ENCODE measurements at places on chromosomes 4 and X. TPM values are rescaled to one million over a fixed set of nuclear protein-coding genes. Genes with fewer than 3 reads are reported as not detected.
A peak's percentile ranks its signal among the peaks of the same experiment; 100 is the strongest.

GRCh38 chr4:16000708-16001483 is 37.9 kb upstream of the FGFBP2 start:
- DNase-seq = no peak

DNA sequence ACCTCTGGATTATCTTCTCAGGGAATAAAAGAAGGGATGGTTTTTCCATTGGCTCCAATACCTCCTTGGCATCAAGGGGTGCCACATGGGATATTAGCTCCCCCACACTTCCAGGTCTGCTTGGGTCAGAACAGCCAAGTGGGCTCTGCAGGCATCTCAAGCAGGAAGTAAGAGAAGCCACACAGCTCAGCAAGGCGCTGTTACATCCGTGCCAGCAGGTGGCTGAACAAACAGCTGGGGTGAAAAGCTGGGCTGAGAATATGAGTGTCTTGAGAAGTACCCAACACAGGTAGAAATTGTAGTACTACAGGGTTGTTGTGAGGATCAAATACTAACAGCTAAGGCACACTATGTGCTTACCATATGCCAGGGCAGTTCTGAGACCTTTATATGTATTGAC is 76.7 kb upstream of the TMEM150C start:
- DNase-seq = peak; percentile 3

DNA sequence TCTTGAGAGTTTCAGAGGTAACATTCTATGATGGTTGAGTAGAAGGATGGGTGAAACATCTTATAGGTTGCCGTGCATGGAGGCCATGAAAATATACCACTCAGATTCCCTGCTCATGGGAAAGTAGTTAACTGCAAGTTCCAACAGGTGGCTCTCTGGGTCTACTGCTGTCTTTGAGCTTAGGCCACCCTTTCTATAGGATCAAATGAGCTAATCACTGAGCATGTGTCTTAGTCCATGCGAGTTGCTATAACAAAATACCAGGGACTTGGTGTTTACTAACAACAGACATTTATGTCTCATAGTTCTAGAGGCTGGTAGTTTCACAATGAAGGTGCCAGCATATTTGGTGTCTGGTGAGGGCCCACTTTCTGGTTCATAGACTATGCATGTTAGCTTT is 144.8 kb upstream of the UNC5C start:
- peak; percentile 4 for DNase-seq

- no peak for DNase-seq
Measured at GRCh38 chr4:5209862-5210261, 158.6 kb downstream of the STK32B start.

GRCh38 chrX:133269168-133269567 is 51.0 kb upstream of the TFDP3 start:
- DNase-seq = no peak

DNA sequence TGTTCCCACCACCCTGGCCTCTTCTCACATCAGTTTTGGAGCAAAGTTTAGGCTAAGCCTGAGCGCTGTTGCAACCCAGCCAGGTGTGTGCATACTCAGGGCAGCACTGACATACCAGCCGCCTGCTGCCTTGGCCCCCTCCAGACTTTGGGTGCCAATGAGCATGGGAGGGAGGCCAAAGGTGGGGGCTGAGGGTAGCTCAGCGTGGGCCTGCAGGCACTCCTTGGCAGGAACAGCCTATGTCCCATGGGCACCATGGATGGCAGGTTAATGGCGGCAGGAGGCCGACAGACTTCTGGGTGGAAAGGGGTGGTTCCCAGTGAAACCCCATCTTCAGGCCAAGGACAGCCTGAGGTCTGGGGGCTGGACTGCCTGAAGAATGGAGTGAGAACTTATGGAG is 462.2 kb downstream of the ADGRL3 start:
- no peak for DNase-seq

- DNase-seq = peak; percentile 14
Measured at GRCh38 chr4:4888695-4889094, 29.2 kb downstream of the MSX1 start.

GRCh38 chrX:41720125-41720779 is 3.7 kb upstream of the GPR82 start:
- DNase-seq = peak; percentile 29

GRCh38 chr4:5708449-5709206 is at the start of gene EVC2:
TSS of gene EVC2 (minus strand) at chr4:5708559. CDS start at chr4:5708513, 46 bp downstream.
- no peak for DNase-seq

GRCh38 chrX:74902806-74903205 is 22.4 kb downstream of the NEXMIF start:
- DNase-seq = no peak

DNA sequence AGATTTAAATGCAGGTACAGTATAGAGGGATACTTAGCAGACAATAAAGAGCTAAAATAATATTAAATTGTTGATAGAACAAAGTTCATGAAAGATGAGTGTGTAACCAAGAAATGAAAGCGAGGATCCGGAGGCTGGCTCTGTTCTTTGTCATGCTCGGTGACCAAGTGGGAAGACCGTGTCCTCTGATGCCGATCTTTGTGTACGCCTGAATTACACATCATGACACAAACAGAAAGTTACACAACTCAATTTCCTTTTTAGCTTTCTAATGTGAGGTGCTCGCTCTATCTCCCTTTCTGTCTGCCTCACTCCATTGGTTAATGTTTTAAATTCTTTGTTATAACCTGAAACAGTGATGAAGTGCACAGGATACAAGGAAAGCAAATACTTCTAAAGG is 114.8 kb upstream of the NEIL3 start:
- DNase-seq = no peak

- DNase-seq = peak; percentile 22
Measured at GRCh38 chr4:175109933-175110332, 191.8 kb downstream of the ADAM29 start.

DNA sequence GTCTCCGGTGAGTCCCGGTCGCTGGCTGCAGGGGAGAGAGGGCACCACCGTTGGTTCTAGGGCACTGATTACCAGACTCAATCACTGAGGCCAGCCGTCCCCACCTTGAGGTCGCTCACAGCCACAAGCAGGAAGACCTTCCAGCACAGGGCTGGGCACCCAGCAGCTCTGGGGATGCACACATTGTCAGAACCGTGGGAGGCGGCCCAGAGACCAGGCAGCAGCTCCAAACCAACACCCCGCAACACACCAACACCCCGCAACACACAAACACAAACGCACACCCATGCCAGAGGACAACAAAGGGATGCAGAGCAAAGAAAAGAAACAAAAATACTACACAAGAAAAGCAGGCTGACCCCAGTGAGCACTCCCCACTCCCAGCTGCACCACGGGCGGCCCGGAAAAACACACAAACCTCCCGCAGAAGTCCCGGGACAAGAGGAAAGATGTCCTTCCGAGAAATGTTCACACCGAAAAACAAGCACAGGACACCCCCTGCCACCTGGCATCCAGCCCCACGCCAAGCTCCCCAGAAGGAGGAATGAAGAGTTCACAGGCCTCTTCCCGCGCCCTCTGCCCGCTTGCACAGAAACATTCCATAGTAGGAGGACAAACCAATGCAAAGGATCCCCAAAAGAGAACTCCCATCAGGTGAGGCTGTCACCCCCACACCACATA is 3.2 kb downstream of the HMX1 start:
- no peak for DNase-seq

- no peak for DNase-seq
Measured at GRCh38 chr4:57162499-57163019, 52.4 kb upstream of the IGFBP7 start.

DNA sequence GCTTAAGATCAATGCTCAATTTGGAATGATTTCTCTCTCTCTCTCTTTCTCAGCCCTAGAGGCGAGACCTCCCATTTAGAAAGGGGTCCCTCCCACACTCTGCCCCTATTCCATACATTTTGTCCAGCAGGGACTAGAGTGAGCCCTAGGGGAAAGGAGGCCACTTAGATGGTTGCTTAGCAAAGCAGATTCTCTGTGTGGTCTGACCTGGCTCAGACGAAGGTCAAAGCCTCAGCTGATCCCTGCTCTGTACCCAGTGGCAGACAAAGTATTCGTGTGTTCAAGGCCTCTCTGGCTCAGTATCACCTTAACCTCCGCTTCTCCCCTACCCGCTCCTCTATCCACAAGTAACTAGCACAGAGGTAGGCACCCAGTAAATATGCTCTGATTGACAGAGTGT is 78.4 kb downstream of the HPRT1 start:
- DNase-seq = no peak

DNA sequence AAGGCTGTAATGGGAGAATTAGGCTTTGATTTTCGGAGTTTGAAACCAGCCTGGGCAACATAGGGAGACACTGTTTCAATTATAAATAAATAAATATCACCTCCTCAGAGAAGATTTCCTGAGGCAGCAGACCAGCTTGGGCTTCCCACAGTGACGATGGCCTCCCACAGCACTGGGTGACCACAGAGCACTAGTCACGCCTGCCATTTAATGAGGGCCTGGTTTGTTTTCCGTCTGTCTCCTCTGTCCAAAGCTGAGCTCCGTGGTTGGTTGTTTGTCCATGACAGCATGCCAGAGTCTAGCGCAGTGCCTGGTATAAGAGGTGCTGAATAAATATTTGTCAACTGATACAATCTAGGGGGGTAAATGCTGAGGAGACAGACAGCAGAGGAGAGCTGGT is 10.4 kb upstream of the PDGFRA start:
- no peak for DNase-seq

DNA sequence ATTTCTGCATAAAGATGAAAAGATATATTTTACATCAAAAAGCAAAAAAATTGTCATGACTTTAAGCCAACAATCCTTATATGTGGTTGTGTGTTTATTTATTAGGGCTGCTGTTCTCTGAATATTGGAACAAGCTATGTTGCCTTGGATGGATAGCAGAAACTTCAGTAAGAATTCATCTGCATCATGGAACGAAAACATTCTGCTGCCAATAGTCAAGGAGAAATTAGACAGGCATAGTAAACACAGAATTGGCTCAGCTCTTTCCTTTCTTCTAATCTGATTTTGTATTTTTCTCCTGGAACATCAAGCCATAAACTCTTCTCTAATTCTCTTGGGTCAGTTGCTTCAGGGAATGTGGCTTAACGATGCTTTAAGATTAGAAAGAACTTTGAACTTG is 1257.0 kb downstream of the NLGN4X start:
- no peak for DNase-seq

DNA sequence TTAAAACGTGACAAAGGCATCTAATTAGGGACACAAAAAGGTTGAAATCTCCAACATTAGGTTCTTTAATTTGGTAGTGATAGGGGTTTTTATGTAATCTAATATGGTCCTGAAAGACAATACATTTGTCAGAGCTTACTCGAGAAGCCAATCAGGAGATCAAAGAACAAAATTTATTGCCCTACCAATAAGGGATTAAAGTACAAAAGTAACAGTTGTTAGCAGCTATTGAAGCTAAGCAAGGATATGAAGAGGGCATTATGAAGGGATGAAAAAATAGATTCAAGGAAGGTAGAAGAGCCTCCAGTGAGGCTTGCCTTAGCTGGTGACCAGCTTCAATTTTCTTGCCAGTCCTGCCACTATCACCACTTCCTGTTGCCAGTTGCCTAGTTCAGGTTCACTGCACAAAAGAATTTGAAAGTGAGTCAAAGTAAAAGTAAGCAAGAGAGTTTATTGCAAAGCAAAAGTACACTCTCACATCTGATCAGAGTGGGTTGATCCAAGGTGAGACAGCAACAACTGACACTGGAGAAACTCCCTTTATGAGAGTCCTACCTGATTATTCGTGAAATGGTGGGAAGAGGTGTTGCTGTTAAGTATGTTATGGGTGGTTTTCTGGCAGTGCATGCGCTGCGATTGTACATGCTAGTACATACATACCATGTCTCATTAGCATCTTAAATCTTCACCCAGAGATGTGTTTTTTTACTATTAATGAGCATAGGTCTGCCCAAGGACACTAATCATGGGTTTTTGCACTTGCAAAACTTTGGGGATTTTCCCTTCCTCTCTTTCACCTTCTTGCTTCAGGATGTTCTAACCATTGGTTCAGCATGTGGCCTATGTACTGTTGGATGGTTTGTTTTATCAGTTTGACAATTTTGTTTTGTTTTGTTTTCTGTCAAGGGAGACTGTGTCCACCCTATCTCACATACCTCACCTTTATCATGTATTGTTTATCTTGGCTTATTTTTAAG is 263.2 kb upstream of the ITM2A start:
- DNase-seq = no peak

GRCh38 chr4:142396279-142396678 is 449.8 kb downstream of the INPP4B start:
- DNase-seq = no peak

DNA sequence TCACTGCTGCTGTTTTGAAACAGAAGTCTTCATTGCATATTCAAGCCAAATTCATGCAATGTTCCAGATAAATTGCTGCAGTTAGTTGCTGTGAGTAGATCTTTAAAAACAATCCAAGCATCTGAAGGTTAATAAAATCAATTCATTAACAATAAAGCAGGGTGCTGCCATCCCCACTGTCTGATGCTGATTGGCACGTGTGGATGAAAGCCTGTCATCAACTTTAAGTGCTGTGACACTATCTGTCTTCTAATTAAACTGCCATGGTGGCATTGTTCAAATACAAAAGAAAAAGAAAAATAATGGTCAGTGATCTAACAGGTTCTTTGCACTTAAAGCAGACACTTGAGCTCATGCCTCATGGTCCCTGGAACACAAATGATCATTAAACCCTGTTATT is 63.0 kb upstream of the MND1 start:
- DNase-seq = no peak

GRCh38 chr4:119942806-119943205 is 123.8 kb downstream of the MAD2L1 start:
- DNase-seq = no peak

- peak; percentile 10 for DNase-seq
Measured at GRCh38 chrX:70769659-70770227, 138.8 kb downstream of the TEX11 start.

DNA sequence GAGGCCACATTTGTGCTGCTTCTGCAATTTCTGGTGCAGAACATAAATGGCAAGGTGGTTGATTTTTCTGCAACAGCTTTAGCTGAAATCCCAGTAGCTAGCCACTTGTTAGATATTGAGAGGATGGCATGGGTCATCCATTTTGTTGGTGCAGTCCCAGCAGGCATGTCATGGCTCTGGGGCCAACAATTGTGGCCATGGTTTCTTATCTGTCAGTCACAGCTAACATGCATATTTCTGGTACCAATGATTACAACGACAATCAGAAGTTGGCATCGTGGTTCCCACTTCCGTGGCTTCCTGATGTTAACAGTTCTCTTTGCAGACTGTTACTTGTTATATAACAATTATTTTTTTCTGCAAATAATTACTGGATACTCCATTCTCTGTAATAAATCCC is 42.8 kb upstream of the PRKG2 start:
- no peak for DNase-seq

GRCh38 chr4:3822230-3822947 is 56.2 kb downstream of the ADRA2C start:
- DNase-seq = no peak

The CWH43 gene
- not detected for total RNA-seq

The MAML3 gene
- 0.74 TPM for total RNA-seq

The SMIM10 gene
- total RNA-seq = 1.5 TPM

The ATP8A1 gene
- total RNA-seq = 149 TPM

The NEIL3 gene
- total RNA-seq = 22.9 TPM

The KLKB1 gene
- not detected for total RNA-seq

The FGG gene
- not detected for total RNA-seq

The MAGEE2 gene
- not detected for total RNA-seq

The AKAP14 gene
- total RNA-seq = not detected

Data from OCI-LY7 (cell line).